ENCODE measurements at places on chromosomes 2 and 18. TPM values are rescaled to one million over a fixed set of nuclear protein-coding genes. Genes with fewer than 3 reads are reported as not detected.

SP3 gene
- total RNA-seq: 65.6 TPM

LYG2 gene
- not detected for total RNA-seq

SH3RF3 gene
- 0.20 TPM for total RNA-seq

MSTN gene
- not detected for total RNA-seq

DNA sequence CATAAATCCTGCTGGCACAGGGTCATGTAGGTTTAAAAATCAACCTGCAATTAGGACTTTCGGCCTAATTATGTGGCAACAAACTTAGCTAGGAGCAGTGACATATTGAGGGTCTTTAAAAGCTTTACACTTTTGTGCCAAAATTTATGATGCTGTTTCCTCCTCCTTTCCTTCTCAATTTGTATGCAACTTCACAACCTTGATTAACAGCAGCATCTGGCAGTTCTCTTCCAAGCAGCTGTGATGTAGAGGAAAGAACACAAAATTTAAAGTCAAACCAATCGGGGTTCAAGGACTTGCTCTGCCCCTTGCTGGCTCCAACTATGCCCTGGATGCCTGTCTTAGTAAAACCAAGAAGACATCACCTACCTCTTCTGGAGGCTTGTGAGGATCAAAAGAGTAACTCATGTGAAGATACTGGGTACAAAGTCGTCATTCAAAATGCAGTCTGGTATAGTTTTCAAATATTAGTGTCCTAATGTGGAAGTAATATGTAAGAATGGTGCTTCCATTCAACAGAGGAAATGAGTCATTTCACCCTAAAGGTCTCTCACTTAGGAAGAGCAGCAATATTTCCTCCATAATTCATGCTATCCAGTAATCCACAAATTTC lies 94.7 kb downstream of the ANKRD44 start:
- DNase-seq: no peak

DNA sequence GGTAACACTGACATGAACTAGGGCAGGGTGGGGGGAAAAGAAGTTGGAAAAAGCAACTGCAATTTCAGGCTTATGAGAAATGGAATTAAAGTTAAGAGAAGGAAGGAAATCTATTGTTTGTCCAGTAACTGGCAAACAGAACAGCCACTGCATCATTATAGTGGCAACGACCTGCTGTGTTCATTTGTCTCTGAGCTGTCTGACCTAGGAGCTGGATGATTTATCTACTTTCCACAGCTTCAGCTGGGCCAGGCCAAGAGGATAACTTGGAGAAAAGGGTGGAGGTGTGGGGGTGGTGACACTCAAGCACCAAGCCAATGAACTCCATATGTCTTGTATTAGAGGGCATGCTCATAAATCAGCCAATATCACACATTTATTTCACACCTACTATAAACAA lies 291.5 kb upstream of the KLHL29 start:
- DNase-seq: no peak

DNA sequence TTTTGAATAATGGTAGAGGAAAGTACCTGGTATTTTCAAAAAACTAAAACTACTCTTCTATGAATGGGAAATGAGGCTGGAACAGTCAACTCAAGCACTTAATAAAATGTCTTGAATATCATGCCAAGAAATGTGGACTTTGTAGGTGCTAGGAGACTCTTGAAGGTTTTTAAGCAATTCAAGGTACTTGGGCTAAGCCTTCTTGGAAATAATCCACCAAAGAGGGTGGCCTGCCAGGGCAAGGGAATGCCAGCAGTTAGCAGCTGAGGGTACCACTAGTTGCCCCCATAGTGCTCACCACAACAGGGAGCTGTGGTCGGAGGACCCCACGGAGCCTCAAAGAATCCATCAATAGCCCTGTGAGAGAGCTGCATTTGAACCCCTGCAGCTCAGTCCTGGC lies 14.6 kb upstream of the ACYP2 start:
- DNase-seq: no peak

- DNase-seq: no peak
These were observed 349.7 kb downstream of the SATB2 start for GRCh38 chr2:199108056-199108455.

DNA sequence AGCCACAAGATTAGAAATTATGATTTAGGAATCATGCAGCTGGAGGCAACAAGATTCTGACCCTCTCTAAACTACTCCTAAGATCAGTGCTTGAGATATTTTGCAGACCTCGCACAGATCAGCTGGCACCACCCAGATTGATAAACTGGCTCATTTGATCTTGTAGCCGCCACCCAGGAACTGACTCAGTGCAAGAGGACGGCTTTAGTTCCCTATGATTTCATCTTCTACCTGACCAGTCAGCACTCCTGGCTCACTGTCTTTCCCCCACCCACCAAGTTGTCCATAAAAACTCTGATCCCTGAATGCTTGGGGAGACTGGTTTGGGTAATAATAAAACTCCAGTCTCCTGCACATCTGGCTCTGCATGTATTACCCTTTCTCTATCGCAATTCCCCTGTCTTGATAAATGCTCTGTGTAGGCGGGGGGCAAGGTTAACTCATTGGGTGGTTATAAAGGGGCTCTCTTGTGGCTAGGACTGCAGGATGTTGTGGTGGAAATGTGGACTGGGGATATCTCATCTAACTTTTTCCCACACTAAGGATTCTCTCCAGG lies 96.1 kb downstream of the ARL6IP6 start:
- DNase-seq: no peak

DNA sequence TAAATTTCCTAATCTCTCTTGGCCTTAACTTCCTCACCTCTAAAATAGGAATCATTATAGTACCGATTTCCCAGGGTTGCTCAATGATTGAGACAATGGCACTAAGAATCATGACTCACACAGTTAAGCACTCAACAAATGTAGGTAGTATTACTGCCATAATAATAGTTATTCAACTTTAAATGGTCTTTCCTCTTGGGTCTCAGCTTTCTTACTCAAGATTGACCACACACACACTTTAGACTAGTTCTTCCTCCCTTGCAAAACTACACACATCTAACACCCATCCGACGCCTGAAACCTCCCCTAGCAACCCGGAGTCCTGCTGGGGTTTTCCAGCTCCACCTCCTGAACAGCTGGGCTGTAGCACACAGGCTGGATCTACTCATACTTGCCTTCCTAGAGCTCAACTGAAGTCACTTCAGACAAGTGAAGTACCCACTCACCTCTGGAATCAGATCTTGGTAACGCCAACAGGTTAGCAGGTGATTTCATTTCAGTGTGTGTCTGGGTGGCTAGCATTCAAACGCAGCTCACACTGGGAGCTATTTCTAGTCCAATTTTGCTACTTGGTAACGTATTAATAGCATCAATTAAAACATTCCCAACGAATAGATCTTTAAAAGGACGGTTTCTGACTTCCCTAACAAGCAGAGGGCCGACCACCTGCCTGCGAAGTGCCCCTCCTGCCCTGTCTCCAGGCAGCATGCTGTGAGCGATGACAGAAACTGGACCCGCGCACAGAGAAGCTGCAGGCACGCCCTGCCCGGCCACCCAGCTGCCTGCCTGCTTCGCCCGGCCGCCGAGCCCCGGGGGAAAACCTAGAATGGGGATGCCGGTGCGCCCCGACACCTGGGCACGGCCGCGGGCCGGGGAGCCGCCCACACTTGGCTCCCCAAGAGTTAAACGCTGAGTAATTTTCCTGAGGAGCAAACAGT lies 1.1 kb downstream of the UXS1 start:
- DNase-seq: peak; percentile 80

Measured in Caki2 (cell line).